Fibroblast of lung (primary cell): ENCODE measurements at places on chromosomes 2 and 18. TPM values are rescaled to one million over a fixed set of nuclear protein-coding genes. Genes with fewer than 3 reads are reported as not detected.
A peak's percentile ranks its signal among the peaks of the same experiment; 100 is the strongest.

DNA sequence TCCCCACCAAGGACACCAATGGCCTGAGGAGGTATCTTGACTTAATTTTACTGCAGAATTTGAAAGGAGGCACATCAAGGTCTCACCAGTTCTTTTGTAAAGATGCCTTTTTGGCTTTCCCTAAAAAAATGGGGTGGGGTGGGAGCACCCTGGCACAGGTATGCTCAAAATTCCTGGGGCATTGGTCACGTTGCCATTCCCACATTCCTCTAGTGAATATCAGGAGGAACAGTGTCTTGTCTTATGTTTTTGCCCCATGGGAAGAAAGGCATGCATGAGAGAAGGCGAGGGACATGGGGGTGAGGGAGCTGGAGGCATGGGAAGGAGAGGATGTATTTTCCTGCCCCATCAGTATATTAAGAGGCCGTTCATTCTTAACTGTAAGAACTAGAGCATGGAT, 275.3 kb downstream of the CMPK2 start:
- no peak for DNase-seq

GRCh38 chr2:54755641-54756326, 32.3 kb downstream of the EML6 start:
- no peak for DNase-seq

The EFHD1 gene
- total RNA-seq: not detected in 2 replicates

The DES gene
- 34.7 and 69.3 TPM in 2 replicates for total RNA-seq

The SERPINB12 gene
- total RNA-seq: not detected in 2 replicates

GRCh38 chr2:240397924-240398645, 37.4 kb upstream of the GPC1 start:
- DNase-seq: peak; percentile 47

The RESP18 gene
- total RNA-seq: not detected in 2 replicates

The DUSP2 gene
- 0.33 and 1.0 TPM in 2 replicates for total RNA-seq

GRCh38 chr2:54290356-54291025, 34.5 kb upstream of the TSPYL6 start:
- no peak for DNase-seq
